Cortex of kidney (tissue), 1 donor: ENCODE measurements at places on chromosomes 1 and 21.

GRCh38 chr21:15209224-15209623 is 144.4 kb upstream of the NRIP1 start:
- no peak for DNase-seq

GRCh38 chr1:70674941-70675685 is 264.0 kb downstream of the CTH start:
- DNase-seq = no peak

DNA sequence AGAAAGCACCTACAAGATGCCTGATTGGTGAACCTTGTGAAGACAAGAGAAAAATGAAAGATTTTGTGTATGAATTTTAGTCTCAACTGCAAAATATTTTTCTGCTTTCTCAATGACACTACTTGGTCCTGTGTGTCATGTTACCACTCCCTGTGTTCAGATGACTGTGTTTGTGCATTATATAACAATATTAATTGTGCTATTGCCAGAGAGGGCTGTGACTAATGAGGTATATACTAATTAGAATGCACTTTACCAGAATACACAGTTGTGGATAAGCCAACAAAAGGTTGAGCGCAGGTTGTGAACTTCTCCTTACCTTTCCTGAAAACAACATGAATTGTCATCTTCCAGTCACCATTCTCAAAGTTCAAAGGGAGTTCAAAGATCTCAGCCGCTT is 17.3 kb upstream of the FMO2 start:
- no peak for DNase-seq

- DNase-seq = no peak
These were observed 215.3 kb upstream of the NFIA start for GRCh38 chr1:60866917-60867531.

GRCh38 chr1:233406994-233407631 is 79.6 kb downstream of the MAP3K21 start:
- no peak for DNase-seq

GRCh38 chr1:36448530-36449056 is 1.7 kb downstream of the OSCP1 start:
- DNase-seq = no peak

GRCh38 chr1:25117233-25117823 is 115.0 kb downstream of the SYF2 start:
- DNase-seq = no peak

DNA sequence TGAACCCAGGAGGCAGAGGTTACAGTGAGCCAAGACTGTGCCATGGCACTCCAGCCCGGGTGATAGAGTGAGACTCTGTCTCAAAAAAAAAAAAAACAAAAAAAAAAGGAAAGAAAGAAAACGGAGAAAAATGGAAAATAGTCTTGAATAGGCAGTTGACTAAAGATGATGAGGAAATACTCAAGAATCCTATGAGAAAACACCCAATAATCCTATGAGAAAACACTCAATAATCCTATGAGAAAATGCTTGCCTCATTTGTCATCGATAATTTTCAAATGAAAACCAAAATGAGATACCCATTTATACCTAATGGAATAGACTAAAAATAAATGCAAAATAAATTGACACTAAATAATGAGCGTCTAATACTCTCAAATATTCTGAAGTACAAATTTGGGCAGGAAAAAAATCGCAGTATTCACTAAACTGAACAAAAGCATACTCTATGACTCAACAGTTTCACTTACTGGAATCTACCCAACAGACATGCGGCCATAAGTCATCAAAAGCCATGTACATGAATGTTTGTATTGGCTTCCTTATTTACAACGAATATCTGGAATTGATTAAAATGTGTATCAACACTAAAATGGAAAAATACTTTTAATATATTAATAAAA is 733.9 kb upstream of the CHRM3 start:
- DNase-seq = no peak

DNA sequence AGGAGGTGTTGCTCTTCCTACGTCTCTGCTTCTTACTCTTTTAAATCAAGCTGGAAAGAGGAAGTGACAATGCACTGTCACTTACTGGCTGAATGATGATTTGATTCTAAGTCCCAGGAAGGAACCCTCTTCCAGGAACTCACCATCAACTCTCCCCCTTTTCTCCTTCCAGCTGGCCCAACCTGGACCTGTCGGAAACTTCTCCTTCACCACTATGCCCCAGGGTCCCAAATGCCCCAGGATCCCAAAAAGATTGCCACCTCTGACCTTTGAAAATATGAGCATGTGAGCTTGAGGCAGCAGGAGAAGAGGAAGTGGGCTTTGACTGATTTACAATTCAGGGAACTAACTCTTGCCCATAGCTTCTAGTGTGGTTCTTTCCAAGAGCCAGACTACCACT is 5.3 kb upstream of the ADAMTS5 start:
- no peak for DNase-seq

DNA sequence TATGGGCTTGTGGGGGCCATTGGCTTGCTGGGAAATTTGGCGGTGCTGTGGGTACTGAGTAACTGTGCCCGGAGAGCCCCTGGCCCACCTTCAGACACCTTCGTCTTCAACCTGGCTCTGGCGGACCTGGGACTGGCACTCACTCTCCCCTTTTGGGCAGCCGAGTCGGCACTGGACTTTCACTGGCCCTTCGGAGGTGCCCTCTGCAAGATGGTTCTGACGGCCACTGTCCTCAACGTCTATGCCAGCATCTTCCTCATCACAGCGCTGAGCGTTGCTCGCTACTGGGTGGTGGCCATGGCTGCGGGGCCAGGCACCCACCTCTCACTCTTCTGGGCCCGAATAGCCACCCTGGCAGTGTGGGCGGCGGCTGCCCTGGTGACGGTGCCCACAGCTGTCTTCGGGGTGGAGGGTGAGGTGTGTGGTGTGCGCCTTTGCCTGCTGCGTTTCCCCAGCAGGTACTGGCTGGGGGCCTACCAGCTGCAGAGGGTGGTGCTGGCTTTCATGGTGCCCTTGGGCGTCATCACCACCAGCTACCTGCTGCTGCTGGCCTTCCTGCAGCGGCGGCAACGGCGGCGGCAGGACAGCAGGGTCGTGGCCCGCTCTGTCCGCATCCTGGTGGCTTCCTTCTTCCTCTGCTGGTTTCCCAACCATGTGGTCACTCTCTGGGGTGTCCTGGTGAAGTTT is 550 bp downstream of the RXFP4 start:
- DNase-seq = no peak

DNA sequence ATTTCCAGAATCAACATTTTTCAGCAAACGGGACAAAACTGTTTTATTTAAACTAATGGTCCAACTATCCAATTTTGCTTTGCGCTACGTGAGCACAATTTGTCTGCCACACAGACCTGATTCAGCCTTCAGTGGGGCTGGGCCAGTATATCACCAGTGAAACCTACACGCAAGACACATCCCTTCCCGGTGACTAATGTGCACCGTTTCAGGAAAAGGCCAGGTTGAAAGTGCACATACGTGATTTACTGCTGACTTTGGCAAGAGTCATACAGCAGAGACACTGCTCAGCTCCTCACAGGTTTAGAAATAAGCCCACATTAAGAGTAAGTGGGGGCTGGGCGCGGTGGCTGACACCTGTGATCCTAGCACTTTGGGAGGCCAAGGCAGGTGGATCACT is 5.1 kb upstream of the TMEM51 start:
- no peak for DNase-seq

- DNase-seq = no peak
These were observed 6.4 kb downstream of the DYRK1A start for GRCh38 chr21:37372951-37373350.
